ENCODE measurements at places on chromosomes 2 and 18.

DNA sequence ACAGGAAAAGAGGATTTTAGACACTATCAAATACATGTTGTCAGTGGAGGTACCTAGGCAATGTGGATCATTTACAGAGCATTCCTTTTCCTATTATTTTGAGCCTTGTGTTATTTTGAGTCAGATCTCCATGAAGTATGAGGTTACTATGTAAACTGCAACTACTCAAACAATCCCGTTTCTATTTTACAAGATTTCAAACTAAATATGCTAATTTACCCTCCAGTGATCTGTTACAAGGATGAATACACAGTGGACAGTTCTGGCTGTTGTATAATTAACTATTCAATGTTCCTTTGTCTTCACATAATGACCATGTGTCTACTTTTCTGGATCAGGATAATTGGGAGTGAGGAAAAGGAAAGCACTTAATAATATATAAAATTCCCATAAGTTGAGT, 4.6 kb downstream of the HOXD1 start:
- H3K4me1 ChIP-seq: peaks cover 3% of the 10 kb centered on the region
- no peak overlapping the region for H3K27ac ChIP-seq
- H3K36me3 ChIP-seq: no peaks in the 10 kb centered on the region
- no peak for DNase-seq
- H3K4me3 ChIP-seq: no peak overlapping the region
- peaks cover 6% of the 10 kb centered on the region for H3K27me3 ChIP-seq

DNA sequence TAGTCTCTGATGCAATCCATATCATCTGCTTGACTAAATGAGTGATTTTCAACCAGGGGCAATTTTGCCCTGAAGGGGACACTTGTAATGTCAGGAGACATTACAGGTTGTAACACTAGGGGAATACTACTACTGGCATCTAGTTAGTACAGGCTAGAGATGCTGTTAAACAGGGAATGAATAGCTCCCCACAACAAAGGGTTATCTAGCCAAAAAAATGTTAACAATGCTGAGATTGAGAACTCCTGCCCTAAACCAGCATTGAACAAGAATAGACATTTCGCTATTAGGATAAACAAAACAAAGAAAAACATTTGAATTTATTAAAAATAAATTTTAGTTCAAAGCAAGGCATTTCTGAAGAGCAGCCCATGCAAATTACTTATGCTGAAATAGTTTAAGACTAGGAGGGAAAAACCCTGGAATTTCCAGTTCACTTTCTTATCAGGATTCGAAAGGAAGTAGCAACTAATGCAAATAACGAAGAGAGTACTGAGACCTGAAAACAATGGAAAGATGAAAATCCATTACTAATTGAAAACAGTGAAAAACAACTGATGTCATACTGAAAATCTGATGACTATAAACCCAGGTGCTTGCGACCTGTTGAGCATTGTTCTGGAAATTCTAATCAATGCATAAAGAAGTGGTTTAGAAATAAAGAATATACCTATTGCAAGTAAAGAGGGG, 53.1 kb downstream of the CAB39 start:
- H3K36me3 ChIP-seq: peaks cover 21% of the 10 kb centered on the region
- no peak for DNase-seq
- no peaks in the 10 kb centered on the region for H3K27me3 ChIP-seq
- no peak overlapping the region for H3K4me3 ChIP-seq

DNA sequence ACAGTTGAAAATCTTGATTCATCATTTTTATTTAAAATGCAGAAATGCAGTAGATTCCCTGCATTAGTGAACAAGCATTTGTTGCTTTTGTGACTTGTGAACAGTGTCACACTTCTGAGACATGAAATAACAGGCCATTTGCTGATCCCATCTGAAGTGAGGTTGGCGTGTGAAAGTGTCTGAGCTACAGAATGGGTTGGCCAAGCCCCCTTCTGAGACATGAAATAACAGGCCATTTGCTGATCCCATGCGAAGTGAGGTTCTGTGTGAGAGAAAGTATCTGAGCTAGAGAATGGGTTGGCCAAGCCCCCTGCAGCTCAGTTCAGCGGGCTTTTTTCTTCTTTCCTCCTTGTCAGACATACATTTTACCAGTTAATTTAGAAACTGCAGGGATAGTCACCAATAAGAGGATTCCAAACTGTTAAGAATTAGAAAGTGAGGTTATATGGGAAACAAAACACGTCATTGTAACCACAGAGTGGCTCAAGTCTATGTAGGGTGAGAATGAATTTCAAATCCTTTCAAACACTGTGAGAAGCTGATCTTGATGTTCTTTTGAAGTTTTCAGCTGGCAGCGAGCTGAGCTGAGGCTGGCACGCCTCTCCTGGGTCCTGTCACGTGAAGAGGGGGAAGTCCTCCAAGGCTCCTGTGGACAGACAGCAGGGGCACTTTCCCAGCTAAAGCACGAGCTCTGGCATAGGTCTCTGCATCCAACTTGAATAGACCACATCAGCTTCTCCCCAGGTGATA, 339.2 kb upstream of the SALL3 start:
- DNase-seq: peak; percentile 62
- no peaks in the 10 kb centered on the region for H3K4me1 ChIP-seq
- no peaks in the 10 kb centered on the region for H3K27me3 ChIP-seq
- H3K36me3 ChIP-seq: no peaks in the 10 kb centered on the region
- H3K4me3 ChIP-seq: no peak overlapping the region

DNA sequence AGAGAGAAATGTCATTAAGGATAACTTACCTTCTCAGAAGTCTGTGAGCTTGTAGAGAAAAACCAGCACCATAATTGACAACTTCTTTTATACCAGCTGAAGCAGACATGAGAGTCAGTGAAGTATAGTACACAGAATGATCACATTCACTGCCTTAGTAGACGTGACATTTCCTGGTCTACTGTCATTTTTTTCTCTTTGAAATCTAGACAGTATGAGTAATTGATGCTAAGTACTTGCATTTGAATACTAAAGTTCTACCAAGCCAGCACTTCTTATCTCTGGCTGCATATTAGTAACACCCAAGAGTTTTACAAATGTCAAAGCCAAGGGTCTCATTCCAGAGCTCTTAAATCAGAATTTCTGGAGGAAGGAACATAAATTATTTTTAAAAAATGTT, 25.4 kb upstream of the ACADL start:
- no peaks in the 10 kb centered on the region for H3K36me3 ChIP-seq
- DNase-seq: no peak
- no peaks in the 10 kb centered on the region for H3K4me1 ChIP-seq
- H3K4me3 ChIP-seq: no peak overlapping the region
- H3K27me3 ChIP-seq: no peaks in the 10 kb centered on the region
- peak overlapping the region; percentile 38 for H3K27ac ChIP-seq

DNA sequence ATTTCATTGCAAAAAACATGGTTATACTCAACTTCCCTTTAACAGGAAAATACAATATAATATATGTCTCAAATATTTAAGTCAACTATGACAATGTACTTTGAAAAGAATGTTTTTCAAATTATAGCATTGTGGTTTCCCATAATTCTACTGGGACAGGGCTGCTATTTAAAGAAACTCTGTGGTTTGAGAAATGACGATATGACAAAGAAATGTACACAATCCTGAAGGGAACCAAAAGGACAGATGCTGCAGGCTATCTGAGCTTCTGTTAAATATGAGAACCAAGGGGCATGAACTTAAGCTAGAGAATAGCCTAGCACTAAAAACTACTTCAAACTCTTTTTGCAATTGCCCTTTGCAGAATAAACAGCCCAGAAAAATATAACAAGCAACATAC, 415.9 kb downstream of the GRB14 start:
- DNase-seq: no peak
- no peak overlapping the region for H3K27ac ChIP-seq
- no peak overlapping the region for H3K4me3 ChIP-seq
- no peaks in the 10 kb centered on the region for H3K27me3 ChIP-seq
- H3K36me3 ChIP-seq: no peaks in the 10 kb centered on the region

GRCh38 chr2:237697586-237698357, 70.4 kb downstream of the LRRFIP1 start:
- H3K4me1 ChIP-seq: peaks cover 87% of the 10 kb centered on the region
- no peaks in the 10 kb centered on the region for H3K27me3 ChIP-seq
- peak; percentile 61 for DNase-seq
- peak overlapping the region; percentile 16 for H3K4me3 ChIP-seq

DNA sequence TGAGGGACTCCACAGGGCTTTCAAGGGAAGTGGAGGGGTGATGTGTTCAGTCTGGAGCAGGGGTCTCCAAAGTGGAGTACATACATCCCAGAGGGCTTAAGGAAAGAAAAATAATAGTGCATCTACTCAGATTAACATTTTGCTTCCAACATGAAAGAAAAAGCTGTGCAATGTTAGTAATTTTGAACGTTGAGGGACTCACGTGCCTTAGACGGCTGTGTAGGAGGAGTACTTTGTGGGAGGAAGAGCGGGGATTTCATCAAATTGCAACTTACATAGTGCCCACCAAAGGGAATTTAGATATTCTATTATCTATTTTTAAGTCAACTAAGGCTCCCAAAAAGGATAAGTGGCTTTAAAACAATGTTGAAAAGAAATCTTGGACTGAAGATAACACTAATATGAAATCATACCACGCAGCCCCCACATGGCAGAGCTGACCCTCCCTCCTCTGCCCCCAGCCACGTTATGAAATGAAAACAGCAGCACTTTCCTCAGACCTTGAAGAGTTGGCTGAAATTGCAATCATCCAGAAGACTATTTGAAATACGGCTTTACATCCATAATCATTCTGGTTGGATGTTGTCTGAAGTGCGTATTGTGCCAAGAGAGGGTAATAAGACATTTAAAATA, 42.9 kb downstream of the MEX3C start:
- no peaks in the 10 kb centered on the region for H3K27me3 ChIP-seq
- H3K4me3 ChIP-seq: no peak overlapping the region
- H3K27ac ChIP-seq: no peak overlapping the region
- H3K4me1 ChIP-seq: no peaks in the 10 kb centered on the region
